ENCODE measurements at places on chromosomes 5 and 9.

DNA sequence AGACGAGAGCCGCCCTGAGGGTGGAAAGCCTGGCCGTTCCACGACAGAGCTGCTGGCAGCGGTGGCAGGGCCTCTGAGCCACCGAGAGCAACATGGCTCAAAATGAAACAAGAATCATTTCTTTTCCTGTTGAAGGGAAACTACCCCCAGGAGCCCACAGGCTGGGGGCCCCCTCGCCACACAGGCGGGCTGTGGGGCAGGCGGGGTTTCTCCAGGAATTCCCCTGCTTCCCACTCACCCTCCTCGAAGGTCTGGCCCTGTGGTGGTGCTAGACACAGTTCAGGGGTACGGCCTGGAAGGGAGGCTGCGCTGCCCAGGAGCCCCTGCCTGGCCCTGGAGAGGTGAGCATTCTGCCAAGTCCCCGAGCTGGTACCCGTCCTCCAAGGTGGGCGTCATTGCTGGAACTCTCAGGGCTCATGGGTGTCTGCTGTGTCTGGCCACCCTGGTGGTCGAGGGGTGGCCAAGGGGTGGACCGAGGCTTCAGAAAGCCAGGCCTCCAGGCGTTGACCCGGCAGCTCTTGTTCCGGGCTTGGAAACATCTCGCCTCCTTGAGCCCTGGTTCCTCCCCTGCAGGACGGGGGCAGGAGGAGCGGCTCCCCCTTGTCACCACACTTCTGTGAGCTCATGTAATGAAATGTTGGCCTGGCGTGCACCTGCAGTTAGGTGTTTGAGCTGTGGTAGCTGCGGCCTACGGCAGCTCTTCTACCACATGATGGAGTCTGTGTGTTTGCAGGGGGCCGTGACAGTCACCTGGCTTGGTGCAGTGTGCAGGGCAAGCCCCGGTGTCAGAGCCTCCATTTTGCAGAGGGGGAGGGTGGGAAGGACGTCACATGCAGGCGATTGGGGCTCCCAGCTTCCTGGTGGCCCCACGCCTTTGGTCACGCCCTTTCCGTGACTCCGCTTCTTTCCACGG is 65.3 kb downstream of the RXRA start:
- no peak for DNase-seq

DNA sequence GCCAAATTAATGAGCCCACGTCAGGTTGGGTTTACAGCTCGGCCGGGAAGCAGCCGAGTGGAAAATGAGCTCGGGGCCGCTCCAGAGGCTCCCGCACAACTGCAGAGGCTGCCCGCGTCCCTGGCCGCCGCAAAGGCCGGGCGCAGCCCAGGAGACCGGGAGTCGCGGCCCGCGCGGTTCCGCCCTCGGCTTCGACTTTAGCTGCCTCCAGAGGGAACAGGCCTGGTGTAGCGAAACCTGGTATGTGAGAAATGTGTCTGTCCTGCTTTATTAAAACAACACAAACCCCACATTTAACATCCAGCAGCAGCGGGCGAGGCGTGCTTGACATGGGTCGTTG is 66.2 kb downstream of the FOXD1 start:
- DNase-seq: no peak

- no peak for DNase-seq
Observed at GRCh38 chr5:154758493-154758892, 3.3 kb downstream of the LARP1 start.

GRCh38 chr9:130599625-130600024 is 20.2 kb downstream of the FUBP3 start:
- no peak for DNase-seq

DNA sequence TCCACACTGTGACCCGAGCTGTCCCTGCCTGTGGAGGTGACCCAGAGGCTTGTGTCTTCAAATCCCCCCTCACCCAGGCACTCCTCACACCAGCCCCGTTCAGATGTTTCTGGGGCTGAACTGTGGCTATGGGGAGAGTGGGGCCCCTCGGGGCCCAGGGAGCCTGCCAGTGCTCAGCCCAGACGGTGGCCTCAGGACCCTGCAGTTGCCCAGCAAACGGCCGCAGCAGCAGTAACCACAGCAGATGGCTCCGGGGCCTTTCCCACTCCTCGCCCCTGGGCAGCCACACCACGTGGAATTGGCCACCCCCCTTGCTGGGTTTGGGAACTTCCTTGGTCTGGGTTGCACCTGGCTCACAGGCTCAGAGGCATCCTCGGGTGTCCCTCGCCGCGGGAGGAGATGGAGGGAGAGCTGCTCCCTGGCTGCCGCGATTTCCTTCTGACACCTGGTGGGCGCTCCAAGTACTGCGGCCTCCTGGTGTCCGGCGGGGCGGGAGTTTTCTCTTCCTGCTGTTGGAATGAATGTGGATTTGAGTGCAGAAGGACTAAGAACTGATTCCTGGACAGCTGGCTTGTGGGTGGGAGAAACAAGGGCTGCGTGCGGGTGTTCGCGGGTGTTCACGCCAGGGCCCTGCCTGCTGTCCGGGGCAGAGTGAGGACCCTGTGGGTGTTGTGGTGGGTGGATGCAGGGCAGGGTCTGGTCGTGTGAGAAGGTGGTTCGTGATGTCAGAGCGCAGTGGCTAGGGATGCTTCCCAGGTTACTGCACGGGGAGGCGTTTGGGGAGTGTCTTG is 97.5 kb downstream of the COL5A1 start:
- DNase-seq: peak; percentile 7

- no peak for DNase-seq
Observed at GRCh38 chr5:71587766-71588532, 809 bp downstream of the MCCC2 start.

DNA sequence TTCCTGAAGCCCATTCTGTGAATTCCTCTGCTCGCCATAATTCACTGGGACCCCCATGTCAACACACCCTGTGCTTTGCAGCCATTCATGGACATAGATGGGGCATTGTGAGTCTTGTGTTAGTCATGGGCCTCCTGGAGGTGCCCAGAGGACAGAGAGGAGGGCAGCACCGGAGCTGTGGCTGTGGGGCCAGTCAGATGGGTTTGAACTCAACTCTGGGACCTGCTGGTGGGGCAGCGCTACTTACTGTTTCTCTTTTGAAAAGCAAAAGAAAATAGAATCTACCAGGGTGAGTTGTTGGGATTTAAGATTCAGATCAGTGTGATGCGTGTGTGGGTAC is 11.3 kb upstream of the EXOC3 start:
- DNase-seq: no peak

DNA sequence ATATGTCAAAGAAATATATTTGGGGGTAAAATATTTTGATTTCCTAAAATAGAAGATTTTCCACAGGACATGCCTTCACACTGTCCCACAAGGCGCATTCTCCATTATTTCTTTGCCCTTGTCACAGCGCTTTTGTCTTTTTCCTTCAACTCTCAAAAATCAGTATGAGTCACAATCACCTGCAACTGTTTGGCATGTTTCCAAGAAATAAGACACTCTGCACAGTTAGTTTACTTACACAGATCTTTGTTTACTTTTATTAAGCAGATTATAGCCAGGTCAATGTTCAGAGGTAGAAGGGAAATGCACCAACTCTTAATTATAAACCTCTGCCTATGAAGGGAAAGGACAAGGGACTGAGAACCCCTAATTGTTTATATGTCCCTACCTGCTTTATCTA is 9.5 kb downstream of the CEMIP2 start:
- DNase-seq: no peak

DNA sequence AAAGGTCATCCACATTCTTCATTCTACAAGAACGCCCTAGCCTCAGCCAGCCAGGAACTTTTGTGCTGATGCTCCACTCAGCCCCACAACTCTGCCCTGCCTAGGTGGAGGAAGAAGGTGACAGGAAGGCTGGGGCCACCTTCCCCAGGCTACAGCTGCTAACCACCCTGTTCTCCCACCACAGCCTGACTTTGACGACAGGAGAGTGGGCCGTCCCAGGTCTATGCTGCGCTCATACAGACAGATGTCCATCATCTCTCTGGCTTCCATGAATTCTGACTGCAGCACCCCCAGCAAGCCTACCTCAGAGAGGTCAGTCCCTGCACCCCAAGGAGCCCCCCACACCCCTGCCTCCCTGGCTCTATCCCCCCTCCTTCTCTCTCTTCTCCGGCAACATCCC is 28.2 kb upstream of the FOXI1 start:
- no peak for DNase-seq

DNA sequence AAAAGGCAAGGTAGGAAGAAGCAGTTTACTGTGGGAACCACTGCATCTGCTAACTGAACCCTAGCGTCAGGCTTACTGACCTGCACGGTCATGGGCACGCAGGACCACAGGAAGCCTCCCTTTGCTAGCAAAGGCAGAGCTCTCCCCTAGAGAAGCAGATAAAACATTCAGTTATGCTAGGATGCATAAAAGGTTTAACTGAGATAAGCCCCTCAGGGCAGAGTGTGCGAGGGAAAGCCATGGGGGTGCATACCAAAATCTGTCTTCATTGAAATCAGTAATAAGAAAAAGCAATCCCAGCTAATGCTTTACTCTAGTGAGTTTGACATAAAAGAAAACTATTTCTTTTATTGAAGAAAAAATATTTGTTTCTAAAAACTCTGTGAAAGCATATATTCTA is 2403.7 kb upstream of the C9orf72 start:
- no peak for DNase-seq

DNA sequence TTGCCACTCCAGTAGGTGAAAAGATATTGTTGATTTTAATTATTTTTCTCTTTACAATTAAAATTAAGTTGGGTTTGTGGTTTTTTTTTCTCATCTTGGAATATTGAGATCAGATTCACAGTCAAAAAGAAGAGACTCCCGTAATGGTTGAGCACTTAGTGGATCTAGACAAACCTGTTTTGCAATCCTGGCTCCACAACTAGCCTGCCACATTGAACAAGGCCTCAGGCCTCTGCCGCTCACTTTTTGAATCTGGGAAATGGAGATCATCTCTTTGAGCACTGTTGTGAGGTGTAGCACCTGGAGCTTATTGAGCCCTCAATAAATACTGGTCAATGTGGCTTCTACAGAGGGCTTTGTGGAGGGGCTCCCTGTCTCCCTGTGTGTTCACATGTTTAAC is 37.1 kb upstream of the RARS1 start:
- DNase-seq: no peak

- no peak for DNase-seq
Observed at GRCh38 chr5:86686046-86686445, 68.3 kb downstream of the COX7C start.

DNA sequence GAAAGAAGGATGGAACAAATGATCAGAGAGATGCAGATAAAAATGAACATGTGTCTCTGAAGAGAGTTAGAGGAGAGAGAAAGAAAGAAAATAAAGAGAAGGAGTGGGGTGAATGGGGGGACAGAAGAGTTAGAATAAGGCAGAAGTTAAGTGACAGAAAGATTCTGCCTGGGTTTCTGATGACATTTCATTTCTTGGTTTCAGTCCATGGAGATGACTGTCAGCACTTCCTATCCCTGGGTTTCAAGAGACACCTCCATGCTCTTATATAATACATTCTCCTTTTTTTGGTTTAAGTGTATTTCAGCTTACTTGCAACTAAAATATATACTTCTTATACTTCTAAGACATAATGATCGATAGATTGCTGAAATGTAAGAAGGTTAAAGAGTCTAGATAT is 213.0 kb upstream of the IL12B start:
- DNase-seq: no peak

GRCh38 chr5:96247708-96248107 is 185.3 kb downstream of the PCSK1 start:
- no peak for DNase-seq

- no peak for DNase-seq
Observed at GRCh38 chr5:19928562-19929421, 59.2 kb downstream of the CDH18 start.

GRCh38 chr5:148309746-148310145 is 2.5 kb upstream of the SPINK7 start:
- no peak for DNase-seq

DNA sequence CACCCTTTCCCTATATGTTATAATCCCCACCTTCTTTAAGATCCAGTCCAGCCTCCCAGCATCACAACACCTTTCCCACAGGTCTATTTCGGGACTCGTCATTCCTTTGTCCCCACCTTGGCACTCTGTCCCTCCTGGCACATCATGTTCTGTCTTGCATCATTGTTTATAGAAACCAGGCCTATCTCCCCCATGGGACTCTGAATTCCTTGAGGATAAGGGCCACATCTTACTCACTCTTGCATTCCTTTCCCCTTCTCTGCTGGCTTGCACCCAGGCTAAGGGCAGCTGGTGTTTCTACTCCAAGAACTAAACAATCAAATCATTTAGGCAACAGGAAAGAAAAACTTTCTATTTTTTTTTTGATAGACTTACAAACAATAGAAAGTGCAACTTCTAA is 205.7 kb downstream of the AGTPBP1 start:
- no peak for DNase-seq

- no peak for DNase-seq
Observed at GRCh38 chr5:39106322-39106721, 32.1 kb upstream of the RICTOR start.

GRCh38 chr9:70470050-70471015 is 55.9 kb upstream of the KLF9 start:
- no peak for DNase-seq

DNA sequence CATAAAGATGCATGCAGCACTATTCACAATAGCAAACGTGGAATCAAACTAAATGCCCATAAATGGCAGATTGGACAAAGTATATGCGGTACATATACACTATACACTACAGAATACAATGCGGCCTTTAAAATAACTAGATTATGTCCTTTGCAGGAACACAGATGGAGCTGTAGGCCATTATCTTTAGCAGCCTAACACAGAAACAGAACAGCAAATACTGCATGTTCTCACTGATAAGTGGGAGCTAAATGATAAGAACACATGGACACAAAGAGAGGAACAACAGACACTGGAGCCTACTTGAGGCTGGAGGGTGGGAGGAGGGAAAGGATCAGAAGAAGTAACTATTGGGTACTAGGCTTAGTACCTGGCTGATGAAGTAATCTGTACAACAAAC is 758.2 kb downstream of the TLE1 start:
- DNase-seq: no peak

GRCh38 chr9:116208417-116209232 is 55.0 kb downstream of the PAPPA start:
- no peak for DNase-seq

GRCh38 chr9:114779352-114779845 is 26.4 kb downstream of the TNFSF15 start:
- DNase-seq: no peak

- DNase-seq: no peak
Observed at GRCh38 chr9:87854580-87854955, 28.1 kb upstream of the SPATA31E1 start.

GRCh38 chr9:113176803-113177202 is 26.0 kb downstream of the SLC31A2 start:
- DNase-seq: no peak

GRCh38 chr5:34657274-34657921 is 1.3 kb downstream of the RAI14 start:
- no peak for DNase-seq

DNA sequence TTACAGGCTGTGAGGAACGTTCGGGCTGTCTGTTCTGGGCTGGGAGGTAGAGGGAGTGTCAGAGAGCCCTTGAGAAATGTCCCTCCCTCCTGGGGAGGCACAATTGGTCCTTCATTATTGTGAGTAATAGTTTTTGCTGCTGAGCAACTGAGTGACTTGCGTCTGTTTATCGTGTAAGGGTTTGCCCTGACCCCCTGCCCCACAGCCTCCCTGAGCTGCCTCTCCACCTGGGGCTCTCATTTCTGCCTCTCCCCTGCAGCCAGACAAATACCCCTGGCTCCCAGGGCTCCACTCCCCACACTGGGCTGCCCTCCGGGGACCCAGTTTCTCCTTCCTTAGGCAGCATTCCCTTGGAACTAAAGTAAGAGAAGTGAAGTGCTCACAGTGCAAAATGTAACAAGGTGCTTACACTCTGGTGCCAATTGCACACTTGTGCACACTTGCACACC is 174.9 kb upstream of the MVB12B start:
- DNase-seq: no peak

- DNase-seq: no peak
Observed at GRCh38 chr5:34690898-34691297, 34.8 kb downstream of the RAI14 start.

GRCh38 chr9:135468854-135469521 is 10.6 kb upstream of the PPP1R26 start:
- DNase-seq: no peak

Measured in stimulated activated CD4-positive, alpha-beta T cell treated with anti-CD3 and anti-CD28 coated beads, Interleukin-1b, Interleukin-23, amount 100 ng/mL, for 1 hour (primary cell).